ENCODE measurements at places on chromosomes 5 and 9.

GRCh38 chr5:45225571-45226031 lies 416.9 kb downstream of the MRPS30 start:
- DNase-seq, result no peak

GRCh38 chr5:99911971-99912370 lies 623.2 kb upstream of the FAM174A start:
- DNase-seq, result no peak

GRCh38 chr5:90158131-90158530 lies 251.4 kb downstream of the CETN3 start:
- no peak for DNase-seq

DNA sequence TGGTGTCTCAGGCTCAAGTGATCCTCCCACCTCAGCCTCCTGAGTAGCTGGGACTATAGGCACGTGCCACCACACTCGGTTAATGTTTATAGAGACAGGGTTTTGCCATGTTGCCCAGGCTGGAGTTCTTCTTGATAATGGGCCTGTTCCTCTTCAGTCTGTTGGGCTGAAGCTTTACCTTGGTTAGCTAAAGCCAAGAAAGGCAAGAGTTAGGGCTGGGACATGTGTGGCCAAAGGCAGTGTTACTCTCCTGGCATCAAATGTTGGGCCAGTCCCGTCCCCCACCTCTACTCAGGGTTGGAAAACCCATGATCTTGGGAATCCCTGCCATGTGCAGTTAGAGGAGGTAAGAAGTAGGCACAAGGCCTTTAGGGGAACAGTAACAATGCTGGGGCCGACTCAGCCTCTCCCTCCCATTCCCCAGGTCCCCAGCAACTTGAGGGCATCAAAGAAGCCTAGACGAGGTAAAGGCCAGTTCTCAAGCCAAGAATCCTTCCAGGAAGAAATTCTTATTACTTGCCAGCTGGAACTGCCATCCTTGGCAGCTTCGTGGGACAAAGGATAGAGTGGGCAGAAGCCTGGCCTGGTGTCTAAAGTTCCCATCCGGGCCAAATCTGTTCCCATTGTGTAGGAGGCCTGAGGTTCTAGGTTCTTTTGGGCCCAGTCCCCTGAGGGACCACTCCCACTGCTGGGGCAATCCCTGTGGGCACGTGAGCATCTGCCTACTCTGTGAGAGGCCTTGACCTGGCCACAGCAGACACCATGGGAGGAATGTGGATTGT lies 4.5 kb downstream of the EGR1 start:
- DNase-seq, result no peak

DNA sequence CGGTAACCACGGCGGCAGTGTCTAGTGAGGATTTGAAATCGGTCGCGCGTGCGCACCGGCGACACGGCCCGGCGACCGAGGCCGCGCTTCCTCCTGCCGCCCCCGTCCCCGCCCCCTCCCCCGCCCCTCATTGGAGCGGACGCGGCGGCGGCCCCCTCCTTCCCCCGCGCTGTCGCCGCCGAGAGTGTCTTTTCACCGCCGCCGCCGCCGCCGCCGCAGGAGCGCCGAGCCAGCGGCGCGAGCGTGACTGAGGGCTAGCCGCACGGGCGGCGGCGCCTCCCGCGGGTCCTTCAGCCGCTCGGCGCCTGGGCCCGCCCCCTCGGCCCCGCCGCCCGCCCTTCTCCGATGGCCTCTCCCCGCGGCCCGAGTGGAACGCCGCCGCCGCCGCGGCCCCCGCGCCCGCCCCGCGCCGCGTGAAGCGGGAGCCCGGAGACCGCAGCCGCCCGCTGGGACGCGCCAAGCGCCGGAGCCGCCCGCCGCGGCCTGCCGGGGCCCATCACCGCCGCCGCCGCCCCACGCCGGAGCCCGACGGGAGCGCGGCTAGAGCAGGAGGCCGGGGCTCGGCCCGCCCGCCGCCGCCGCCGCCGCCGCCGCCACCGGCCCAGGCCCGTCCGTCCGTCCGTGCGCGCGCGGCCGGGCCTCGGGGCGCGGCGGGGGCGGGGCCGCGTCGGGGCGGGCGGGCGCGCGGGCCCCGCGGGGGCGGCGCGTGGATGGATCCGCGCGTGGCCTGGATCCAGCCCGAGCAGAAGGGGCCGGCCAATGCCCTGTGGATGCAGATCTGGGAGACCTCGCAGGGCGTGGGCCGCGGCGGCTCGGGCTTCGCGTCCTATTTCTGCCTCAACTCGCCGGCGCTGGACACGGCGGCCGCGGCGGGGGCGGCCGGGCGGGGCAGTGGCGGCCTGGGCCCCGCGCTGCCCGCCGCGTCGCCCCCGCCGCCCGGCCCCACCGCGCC lies at the start of gene TENT4A:
TSS of gene TENT4A (plus strand) at position 159 of the 952 bp plus-strand sequence. CDS start at position 711, 552 bp downstream.
- no peak for DNase-seq

GRCh38 chr5:163571744-163572143 lies 66.3 kb downstream of the MAT2B start:
- no peak for DNase-seq

- DNase-seq, result no peak
Observed at GRCh38 chr5:135181653-135182052, 147.6 kb upstream of the PITX1 start.

- DNase-seq, result no peak
Observed at GRCh38 chr9:129391221-129391661, 213.2 kb upstream of the IER5L start.

DNA sequence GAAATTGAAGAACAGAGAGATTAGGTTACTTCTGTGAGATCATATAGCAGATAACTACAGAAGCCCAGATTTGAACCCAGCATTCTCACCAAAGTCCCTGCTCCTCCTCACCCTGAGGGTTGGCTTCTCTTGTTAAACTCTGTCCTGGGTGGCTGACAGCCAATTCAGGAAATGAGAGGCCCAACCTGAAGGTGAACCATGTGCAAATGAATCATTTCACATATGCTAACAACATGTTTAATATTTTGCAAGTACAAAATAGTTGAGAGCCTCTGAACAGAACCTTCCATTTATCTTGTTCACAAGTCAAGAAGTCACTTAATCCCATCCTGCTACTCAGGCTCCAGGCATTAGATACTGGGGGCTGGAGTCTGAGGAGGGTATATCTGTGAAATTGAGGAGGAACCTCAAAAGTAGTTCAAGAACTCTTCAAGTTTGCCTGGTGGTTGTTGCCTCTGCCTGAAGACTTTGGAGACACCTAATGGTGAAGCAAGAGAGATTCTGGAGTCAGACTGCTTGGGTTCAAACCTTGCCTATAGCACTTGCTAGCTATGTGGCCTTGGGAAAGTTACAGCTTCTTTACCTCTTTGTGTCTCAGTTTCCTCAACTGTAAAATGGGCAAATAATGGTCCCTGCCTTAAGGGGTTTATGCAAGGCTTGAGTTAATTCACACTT lies 564.0 kb downstream of the PSAT1 start:
- DNase-seq, result no peak

- DNase-seq, result no peak
Observed at GRCh38 chr9:137514691-137515337, 35.4 kb downstream of the PNPLA7 start.

GRCh38 chr5:94944160-94944559 lies 325.7 kb downstream of the SLF1 start:
- DNase-seq, result no peak

DNA sequence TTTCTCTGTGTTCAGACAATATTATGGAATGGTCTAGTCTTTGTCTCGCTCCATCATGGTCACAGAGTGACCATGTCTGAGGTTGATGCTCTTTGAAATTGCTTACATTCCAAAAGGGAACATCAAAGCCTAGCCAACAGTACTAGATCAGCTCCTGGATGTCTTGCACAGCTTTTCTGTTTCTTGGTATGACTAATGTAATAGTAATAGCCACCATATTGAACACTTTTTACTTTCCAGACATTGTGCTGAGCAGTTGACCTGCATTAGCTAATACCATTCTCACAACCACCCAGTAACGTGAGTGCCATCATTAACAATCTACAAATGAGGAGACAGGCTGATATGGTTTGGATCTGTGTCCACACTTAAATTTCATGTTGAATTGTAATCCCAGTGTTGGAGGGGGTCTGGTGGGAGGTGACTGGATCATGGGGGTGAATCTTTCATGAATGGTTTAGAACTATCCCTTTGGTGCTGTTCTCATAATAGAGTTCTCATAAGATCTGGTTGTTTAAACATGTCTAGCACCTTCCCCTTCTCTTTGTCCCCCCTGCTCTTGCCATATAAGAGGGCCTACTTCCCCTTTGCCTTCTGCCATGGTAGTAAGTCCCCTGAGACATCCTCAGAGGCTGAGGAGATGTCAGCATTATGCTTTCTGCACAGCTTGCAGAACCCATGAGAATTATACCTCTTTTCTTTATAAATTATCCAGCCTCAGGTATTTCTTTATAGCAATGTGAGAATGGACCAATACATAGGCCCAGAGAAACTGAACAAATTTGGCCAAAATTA lies 577.5 kb upstream of the CLINT1 start:
- no peak for DNase-seq

- DNase-seq, result no peak
Observed at GRCh38 chr9:88993871-88994460, 2.7 kb downstream of the S1PR3 start.

DNA sequence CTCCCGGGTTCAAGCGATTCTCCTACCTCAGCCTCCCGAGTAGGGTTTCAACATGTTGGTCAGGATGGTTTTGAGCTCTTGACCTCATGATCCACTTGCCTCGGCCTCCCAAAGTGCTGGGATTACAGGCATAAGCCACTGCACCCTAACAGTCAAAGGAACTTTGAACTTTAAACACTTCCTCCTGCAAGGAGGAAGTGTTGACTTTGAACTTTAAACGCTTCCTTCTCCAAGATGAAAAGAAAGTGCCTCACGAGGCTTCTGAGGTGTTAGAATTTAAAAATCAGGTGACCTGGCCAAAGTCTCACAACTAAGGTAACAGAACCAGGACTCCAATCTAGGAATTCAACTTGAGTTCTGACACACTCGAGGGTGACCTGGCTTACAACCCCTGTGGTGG lies 150.9 kb downstream of the BRINP1 start:
- no peak for DNase-seq

- DNase-seq, result no peak
Observed at GRCh38 chr5:138712791-138713190, 40.4 kb upstream of the CTNNA1 start.

GRCh38 chr9:5483306-5483705 lies 27.0 kb upstream of the PDCD1LG2 start:
- DNase-seq, result no peak

GRCh38 chr5:180600554-180601041 lies 9.3 kb upstream of the SCGB3A1 start:
- DNase-seq, result no peak

GRCh38 chr9:137880160-137880975 lies 2.8 kb downstream of the CACNA1B start:
- no peak for DNase-seq

DNA sequence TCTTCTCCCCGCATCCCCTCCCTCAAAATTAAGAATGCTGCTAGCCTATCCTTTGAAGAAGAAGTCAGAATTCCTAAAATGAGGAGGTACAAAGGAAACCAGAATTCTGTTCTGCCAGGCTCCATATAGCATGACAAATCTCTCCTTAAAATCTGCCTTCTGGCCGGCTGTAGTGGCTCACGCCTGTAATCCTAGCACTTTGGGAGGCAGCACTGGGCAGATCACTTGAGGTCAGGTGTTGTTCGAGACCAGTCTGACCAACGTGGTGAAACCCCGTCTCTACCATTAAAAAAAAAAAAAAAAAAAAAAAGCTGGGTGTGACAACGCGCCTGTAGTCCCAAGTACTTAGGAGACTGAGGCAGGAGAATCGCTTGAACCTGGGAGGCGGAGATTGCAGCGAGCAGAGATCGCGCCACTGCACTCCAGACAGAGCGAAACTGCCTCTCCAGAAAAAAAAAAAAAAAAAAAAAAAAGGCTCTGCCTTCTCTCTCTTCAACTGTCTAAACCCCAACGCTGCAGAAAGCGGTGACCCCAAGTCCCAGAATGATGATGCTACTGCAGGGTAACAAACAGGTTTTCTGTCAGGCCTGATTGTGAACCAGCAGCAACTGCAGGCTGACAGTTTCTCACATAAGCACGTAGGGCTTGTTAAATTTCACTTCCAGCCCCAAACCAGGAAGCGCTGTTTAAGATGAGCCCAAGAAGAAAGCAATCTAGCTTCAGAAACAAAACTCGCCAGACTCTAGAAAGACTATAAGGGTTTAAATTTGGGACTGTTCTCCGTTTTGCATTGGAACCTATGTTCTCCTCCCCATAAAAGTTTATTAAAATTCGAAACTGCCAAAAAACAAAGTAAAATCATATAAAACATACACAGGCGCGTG lies 963 bp upstream of the CAST start:
- no peak for DNase-seq

DNA sequence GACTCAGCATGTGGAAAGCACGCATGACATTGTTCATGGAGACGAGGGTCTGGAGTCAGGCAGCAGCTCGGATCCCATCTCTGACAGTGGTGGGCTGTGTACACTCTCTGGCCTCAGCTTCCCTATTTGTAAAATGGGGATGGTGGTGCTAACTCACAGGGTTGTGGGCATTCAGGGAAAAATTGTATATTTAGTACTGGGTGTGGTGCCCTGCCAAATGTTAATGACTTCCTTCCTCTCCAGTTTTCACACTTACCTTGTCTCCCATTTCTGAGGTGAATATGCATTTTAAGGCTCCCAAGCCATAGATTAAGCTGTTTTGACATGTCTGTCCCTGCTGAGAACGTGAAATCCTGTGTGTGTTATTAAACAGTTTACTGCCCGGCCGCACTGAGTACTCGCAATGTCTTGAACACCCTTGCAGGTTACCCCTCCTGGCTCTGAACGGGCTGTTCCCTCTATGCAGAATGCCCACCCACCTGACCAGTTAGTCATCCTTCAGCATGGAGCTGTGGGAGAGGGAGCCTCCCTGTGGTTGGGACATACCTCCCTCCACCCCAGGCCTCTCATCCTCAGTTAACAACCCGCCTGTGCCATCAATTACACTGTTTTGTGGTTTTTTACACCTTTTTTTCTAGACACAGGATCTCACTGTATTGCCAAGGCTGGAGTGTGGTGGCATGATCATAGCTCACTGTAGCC lies 25.8 kb downstream of the TJP2 start:
- no peak for DNase-seq

GRCh38 chr5:174411479-174411819 lies 312.9 kb upstream of the MSX2 start:
- no peak for DNase-seq

DNA sequence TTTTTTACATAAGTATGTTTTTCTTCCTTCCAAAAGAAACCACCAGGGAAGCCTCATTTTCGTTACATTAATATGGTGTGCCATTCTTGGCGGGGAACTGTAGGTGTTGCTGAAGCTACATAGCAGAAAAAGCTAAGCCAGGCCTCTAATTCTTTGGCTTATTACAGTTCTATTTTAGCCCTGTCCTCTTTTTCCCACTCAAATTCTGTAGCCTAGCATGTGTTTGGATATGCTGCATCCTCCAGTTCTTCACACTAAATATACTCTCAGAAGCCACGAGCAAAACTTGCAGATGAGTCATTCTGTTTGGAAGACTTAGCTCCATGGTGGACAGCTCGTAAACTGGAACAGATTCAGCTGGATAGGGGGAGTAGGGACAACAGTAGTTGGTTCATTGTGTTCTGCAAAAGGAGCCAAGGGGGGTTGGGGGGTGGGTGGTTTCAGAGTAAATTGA lies 369.4 kb downstream of the TMEM161B start:
- DNase-seq, result peak; percentile 9

GRCh38 chr9:137905740-137906139 lies 28.2 kb downstream of the CACNA1B start:
- DNase-seq, result no peak

Measured in nucleus accumbens (tissue), 56 donors.